Gastroesophageal sphincter (tissue), 4 donors: ENCODE measurements at places on chromosomes 2 and 18.

DNA sequence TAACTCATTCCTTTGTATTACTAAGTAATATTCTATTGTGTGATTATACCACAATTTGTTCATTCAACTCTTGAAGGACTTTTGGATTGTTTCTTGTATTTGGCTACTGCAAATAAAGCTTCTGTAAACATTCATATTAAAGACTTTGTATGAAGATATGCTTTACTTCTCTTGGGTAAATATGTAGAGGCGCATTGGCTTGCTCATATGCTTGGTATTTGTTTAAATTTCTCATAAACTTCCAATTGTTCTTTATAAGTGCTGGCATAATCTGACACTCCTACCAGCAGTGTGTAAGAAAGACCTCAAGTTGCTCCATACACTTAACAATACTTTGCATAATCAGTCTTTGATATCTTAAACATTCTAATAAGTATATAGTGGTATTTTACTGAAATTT is 792.8 kb upstream of the LRRTM1 start:
- no peaks in the 10 kb centered on the region for H3K36me3 ChIP-seq
- H3K4me3 ChIP-seq: no peak overlapping the region
- ATAC-seq: no peak
- no peaks in the 10 kb centered on the region for H3K4me1 ChIP-seq
- no peaks in the 10 kb centered on the region for H3K27me3 ChIP-seq

GRCh38 chr18:60075477-60075876 is 175.7 kb downstream of the PMAIP1 start:
- no peaks in the 10 kb centered on the region for H3K4me1 ChIP-seq
- H3K4me3 ChIP-seq: no peak overlapping the region
- H3K27ac ChIP-seq: no peak overlapping the region
- no peak for ATAC-seq
- no peaks in the 10 kb centered on the region for H3K27me3 ChIP-seq
- no peaks in the 10 kb centered on the region for H3K36me3 ChIP-seq

- no peaks in the 10 kb centered on the region for H3K36me3 ChIP-seq
- H3K27ac ChIP-seq: no peak overlapping the region
- H3K4me3 ChIP-seq: no peak overlapping the region
- H3K27me3 ChIP-seq: no peaks in the 10 kb centered on the region
Observed at GRCh38 chr18:27298214-27298804, 113.2 kb upstream of the CHST9 start.

DNA sequence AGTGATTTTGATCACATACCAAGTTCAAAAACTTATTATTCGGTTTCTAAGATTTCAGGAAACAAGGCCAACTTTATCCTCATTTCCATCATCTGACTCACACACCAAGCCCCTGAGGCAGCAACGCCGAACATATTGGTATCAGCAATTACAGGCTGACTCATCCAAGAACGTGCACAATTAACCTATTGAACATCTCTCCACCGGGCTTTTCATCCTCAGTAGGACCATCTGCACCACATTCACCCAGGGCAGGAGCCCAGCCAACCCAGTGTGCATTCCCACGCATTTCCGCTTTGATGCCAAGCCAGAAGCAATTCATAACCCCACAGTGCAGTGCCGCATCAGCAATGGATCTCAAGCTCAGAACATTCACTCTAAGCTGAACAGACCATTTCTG is 52.9 kb downstream of the SCG2 start:
- no peak overlapping the region for H3K27ac ChIP-seq
- no peaks in the 10 kb centered on the region for H3K4me1 ChIP-seq
- H3K27me3 ChIP-seq: no peaks in the 10 kb centered on the region

DNA sequence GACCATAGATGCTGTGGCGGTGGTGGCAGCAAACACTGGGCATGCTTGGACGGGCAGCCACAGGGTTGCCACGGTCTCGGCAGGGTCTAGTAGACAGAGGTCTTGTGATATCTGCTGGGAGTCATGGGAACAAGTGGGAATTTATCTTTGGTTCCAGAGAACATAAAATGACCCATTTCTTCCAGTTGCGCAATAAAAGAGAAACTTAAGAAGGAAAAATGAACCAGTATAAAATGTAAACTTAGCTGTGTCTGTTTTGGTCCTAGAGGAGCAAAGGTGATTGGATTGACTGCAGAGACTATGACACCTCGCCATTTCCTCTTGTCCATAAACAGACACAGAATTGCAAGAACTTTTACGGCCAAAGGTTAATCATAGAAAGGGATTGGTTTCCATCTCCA is 132.6 kb upstream of the RBBP8 start:
- H3K27me3 ChIP-seq: no peaks in the 10 kb centered on the region
- peak; percentile 39 for ATAC-seq
- no peak overlapping the region for H3K27ac ChIP-seq
- peaks cover 2% of the 10 kb centered on the region for H3K4me1 ChIP-seq
- no peaks in the 10 kb centered on the region for H3K36me3 ChIP-seq

GRCh38 chr2:165969227-165969626 is 15.7 kb upstream of the TTC21B start:
- H3K36me3 ChIP-seq: no peaks in the 10 kb centered on the region
- H3K4me3 ChIP-seq: no peak overlapping the region
- no peaks in the 10 kb centered on the region for H3K4me1 ChIP-seq
- H3K27me3 ChIP-seq: peaks cover 7% of the 10 kb centered on the region
- no peak for ATAC-seq
- H3K27ac ChIP-seq: no peak overlapping the region

DNA sequence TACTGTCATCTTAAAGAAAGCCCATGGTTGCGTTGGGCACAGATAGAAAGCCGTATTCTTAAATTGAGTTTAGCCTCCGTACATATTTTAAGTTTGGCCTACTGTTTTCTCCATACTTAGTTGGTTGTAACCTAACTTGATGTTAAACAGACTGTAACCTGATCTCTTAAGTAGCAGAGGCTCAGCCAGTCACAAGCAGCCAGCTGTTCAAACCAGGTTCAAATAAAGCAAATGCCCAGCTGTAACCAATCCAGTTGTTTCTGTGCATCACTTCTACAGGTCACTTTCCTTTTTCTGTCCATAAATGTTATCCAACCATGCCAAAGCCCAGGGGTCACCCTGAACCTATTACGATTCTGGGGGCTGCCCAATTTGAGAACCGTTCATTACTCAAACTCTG is 10.0 kb upstream of the THADA start:
- H3K4me1 ChIP-seq: no peaks in the 10 kb centered on the region
- no peak overlapping the region for H3K27ac ChIP-seq
- no peaks in the 10 kb centered on the region for H3K27me3 ChIP-seq
- no peak overlapping the region for H3K4me3 ChIP-seq
- no peaks in the 10 kb centered on the region for H3K36me3 ChIP-seq

DNA sequence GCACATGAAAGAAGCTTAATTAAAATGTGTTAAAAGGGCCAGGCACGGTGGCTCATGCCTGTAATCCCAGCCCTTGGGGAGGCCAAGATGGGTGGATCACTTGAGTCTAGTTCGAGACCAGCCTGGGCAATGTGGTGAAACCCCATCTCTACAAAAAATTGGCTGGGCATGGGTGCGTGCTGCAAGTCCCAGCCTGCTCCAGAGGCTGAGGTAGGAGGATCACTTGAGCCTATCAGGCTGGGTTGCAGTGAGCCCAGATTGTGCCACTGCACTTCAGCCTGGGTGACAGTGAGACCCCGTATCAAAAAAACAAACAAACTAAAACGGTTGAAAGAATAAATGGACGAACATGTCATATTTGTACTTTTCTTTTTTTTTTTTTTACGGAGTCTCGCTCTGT is 26.0 kb downstream of the REL start:
- no peak overlapping the region for H3K4me3 ChIP-seq
- H3K4me1 ChIP-seq: no peaks in the 10 kb centered on the region
- no peaks in the 10 kb centered on the region for H3K36me3 ChIP-seq
- no peak for ATAC-seq
- H3K27ac ChIP-seq: no peak overlapping the region

- H3K4me1 ChIP-seq: no peaks in the 10 kb centered on the region
- H3K27me3 ChIP-seq: no peaks in the 10 kb centered on the region
- no peak for ATAC-seq
- no peak overlapping the region for H3K4me3 ChIP-seq
- no peaks in the 10 kb centered on the region for H3K36me3 ChIP-seq
Observed at GRCh38 chr2:196354186-196354585, 182.8 kb upstream of the STK17B start.
